Hematopoietic multipotent progenitor cell treated with erythropoietin and hydrocortisone succinate and interleukin-3 and kit ligand, for 4 days (in vitro differentiated cells): ENCODE measurements at places on chromosomes 16 and 17.

DNA sequence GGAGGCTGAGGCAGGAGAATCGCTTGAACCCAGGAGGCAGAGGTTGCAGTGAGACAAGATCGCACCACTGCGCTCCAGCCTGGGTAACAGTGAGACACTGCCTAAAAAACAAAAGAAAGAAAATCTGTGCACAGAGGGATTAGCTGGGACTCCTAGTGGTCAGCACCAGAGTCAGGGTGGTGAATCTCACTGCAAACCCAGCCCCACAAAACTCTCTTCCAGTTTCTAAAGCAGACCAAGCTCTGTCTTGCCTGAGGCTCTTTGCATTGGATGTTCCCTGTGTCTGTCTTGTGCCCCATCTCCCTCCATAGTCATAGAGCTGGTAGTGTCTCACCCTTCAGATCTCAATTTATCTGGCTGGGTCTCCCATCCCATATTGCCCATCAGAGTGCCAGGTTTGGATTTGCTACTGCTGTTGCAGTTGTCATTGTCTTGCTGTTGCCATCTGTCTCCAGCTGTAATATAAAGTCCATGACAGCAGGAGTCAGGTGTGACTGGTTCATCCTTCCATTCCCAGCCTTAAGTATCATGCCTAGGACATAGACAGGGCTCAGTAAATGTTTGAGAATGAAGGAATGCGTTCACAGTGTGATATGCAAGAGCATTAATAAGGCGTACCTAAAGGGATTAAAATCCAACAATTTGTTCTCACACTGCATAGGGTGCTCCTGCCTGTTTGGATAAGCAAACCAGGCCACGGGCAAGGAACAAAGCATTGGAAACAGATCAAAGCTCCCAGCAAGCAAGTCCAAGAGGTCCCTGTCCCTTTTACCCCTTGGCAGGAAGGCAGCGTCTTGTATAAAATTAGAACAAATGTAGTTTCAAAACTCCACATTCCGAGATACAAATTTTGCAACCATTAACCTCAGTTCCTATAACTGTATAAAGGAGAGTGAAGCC, 614.6 kb upstream of the CDH5 start:
- DNase-seq = no peak

DNA sequence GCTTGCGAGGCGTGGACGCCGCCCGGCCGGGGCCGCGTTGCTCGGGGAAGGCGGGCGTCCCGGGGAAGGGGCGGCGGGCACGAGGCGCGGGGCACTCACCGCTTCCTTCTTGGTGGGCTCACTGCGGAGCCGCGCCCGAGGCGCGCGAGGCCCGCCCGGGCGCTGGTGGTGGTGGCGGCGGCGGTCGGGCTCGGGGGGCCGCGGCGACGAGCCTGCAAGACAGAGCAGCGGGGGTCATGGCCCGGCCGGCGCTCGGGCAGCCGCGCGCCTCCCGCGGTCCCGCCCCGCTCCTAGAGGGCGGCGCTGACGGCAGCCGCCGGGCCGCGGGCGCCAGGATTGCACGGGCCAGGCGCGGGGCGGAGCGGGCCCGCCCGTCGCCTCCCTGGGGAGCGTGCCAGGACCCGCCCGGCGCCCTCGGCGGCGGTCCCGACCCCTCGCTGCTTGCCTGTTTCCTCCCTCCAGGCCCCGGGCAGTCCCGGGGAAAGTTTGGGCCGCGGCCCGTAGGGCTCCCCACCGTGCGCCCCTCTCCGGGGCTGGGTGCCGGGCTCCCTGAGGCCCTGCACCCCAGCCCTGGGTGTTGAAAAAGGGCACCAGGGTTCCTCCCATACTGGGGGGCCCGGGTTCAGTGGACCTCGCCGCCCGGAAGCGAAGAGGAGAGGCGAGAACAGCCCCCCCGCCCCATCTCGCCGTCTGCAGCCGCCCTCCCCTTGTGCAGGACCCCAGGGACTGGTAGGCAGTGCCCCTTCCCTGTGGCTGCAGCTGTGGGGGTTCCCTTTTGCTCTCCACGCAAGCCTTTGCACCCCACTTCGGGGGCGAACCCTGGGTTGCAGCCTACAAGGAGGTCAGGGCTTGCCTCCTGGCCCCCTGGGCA, at the start of gene C16orf74:
Gene C16orf74 (minus strand): TSS at position 270 of the 871 bp plus-strand sequence. CDS start 15,879 bp downstream, outside the sequence.
- peak; percentile 69 for DNase-seq

- no peak for DNase-seq
Measured at GRCh38 chr17:56867948-56868376, 34.0 kb downstream of the DGKE start.

DNA sequence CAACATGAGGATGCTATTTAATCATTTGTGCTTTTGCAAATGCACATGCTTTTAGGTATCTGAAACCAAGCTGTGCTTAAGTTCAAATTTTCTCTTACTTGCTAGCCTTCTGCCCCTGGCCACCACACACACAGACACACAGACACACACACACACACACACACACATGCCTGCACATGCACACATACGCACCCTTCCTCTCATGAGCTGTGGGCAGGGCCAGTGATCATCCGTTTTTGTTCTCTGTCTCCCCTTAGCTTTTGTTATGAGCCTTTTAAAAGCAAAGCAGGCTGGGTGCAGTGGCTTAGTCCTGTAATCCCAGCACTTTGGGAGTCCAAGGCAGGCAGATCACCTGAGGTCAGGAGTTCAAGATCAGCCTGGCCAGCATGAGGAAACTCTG, 34.2 kb downstream of the CD300LF start:
- DNase-seq = no peak

DNA sequence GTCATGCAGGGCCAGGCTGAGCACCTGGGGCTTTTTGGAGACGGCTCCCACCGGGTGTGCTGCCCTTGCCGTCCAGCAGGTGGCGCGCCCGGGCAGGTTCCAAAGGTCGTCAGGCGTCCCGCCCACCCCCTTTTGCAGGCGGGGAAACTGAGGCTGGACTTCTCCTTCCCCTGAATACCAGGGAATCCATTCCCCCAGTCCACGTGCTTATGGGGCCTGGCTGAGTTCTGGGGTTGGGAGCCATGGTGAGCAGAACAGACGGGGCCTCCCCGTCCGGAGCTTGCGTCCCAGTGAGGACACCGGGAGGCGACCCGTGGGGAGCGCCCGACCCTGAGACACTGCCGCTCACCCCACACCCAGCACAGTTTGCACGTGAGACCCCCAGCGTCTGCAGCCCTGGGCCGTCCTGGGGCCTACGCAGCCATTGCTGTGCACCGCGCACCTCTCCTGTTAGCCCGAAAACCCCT, 51.8 kb upstream of the JPH3 start:
- peak; percentile 47 for DNase-seq

DNA sequence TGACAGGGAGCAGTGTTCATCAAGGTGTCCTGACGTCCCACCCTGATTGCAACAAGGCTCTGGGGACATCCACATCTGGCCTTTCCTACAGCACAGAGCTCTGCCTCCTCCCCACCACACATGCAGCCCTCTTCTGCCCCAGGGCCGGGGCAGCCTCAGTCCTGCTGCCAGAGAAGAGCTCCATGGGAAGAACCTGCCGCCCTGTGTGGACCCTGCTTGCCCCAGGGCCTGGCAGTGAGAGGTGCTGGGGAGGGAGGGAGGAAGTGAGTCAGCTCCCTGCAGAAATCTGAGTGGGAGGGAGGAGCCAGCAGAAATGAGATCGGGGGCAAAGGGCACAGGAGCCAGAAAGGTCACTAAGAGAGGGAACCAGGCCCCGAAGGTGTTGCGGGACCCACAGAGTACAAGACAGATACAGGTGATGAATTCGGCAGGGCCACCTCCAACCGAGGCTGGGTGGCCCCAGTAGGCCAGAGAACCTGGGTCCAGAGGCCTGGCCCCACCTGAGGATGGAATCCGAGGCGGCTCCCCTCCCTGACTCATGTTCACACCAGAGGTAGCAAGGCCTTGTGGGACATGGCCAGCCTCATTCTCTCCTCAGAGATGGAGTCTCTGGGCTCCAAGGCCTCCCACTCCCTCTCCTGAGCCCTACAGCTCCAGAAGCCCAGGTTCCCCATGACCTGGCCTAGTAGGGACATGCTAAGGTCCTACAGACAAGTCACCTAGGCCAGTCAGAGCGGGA, 24.8 kb downstream of the MYO18A start:
- DNase-seq = peak; percentile 61

- no peak for DNase-seq
Measured at GRCh38 chr17:35519439-35519838, 18.0 kb downstream of the SLFN12L start.

DNA sequence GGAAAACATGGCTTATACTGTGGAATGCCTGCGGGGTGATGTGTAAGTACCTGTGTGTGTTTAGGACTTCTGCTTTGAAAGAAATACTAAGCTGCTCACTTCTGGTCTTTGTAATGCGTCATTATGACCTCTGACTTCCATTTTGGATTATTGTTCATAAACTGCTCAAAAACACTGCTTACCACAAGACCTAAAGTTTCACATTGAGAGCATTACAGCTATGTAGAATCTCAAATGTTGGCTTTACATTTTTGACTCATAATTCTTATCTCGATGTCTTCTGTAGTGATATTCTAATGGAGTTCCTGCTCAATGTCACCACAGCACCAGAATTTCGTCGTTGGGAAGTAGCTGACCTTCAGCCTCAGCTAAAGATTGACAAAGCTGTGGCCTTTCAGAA, 9.3 kb downstream of the UQCRC2 start:
- DNase-seq = no peak

GRCh38 chr17:31391496-31391949, at the start of gene RAB11FIP4:
TSS of gene RAB11FIP4 (plus strand) at chr17:31391675. CDS start at chr17:31391853, 178 bp downstream.
- peak; percentile 45 for DNase-seq

DNA sequence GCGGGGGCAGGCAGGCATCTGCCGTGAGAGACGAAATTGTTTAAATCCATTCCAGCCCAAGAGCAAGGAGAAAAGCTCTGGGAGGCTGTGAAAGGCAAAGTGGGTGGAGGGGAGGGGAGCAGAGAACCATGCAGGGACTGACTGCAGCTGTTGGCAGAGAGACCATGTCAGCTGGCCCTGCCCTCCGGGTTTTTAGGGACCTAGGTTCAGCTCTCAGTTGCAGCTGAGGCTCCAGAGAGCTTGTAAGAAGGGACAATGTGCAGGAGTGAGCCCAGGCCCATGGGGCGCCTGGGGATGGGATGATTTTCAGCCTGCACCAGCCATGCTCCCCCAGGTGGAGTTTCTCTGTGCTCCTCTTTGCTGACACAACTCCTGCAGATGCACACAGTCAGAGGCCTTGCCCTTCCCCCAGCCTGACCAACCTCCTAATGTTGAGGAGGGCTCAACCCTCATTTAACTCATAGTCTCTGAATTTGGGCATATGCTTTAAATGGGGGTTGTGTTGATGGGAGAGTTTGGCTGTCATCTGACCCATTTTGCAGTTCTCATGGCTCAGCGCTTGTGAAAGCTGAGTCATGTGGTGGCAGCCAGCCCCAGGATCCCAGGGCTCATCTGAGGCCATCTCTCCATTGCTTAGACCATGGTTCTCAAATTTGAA, 70.9 kb downstream of the PLXDC1 start:
- no peak for DNase-seq

- no peak for DNase-seq
Measured at GRCh38 chr17:75490953-75491649, 24.2 kb downstream of the CASKIN2 start.

- no peak for DNase-seq
Measured at GRCh38 chr17:82776454-82776853, 24.6 kb downstream of the TBCD start.

DNA sequence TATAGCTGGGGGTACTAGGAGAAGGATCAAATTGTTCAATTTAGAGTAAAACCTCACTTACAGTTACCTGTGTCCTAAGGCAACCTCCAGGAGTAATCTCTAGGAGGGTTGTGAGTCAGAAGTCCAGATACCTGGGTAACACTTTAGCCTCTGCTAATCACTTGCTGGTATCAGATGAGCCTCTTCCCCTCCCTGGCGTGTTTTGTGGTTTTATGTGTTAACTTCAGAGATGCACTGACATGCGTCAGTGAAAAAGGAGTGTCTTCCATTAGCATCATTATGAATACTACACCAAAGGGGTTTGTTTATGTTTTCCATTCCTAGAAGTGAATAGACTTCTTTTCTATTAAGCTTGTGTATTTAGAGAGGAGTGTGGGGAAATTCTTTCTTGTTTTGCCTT, 208.2 kb downstream of the FTO start:
- DNase-seq = peak; percentile 44

GRCh38 chr16:87493608-87494280, 920 bp upstream of the ZCCHC14 start:
- no peak for DNase-seq

DNA sequence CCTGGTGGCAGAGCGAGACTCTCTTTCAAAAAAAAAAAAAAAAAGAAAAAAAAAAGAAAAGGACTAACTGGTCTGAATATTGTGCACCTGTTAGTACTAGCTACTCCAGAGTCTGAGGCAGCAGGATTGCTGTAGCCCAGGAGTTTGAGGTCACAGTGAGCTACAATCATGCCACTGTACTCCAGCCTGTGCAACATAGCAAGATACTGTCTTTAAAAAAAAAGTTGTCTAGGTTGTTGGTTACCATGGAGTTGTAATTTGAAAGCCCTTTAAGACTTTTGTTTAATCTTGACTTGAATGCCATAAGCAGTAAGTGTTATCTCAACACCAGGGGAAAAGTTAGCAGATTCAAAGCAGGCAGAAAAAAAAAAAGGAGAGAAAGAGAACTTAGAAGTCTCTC, 10.9 kb upstream of the C16orf54 start:
- DNase-seq = peak; percentile 70

GRCh38 chr17:48555258-48556228, 10.6 kb upstream of the HOXB2 start:
- DNase-seq = peak; percentile 74

GRCh38 chr17:62629556-62630364, 2.3 kb downstream of the MRC2 start:
- DNase-seq = no peak

GRCh38 chr17:18997650-18998196, 6.8 kb downstream of the FAM83G start:
- peak; percentile 40 for DNase-seq

DNA sequence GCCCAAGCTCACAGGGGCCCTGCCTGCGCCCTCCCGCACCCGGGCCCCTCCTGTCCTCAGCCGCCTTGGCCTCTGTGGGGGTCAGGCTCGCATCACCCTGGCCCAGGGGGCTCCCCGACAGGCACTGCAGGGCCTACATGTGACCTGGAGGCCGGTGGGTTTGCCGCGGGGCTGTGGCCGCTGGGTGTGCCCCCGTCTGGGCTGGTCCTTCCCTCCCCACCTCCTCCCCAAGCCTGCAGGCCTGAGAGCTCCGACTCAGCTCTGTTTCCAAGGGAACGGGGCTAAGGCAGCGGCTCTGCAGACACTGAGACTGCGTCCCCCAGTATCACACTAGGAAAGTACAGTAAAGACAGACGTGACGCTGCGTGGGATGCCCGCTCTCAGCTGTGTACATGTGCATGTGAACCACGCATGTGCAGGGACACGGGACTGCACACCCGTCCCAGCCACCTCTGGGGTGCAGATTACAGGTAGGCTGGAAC, 16.5 kb upstream of the WDR45B start:
- DNase-seq = no peak

- DNase-seq = peak; percentile 80
Measured at GRCh38 chr17:6574687-6575595, 18.6 kb upstream of the PITPNM3 start.

- DNase-seq = no peak
Measured at GRCh38 chr17:78714534-78714933, 67.5 kb downstream of the CYTH1 start.

- DNase-seq = peak; percentile 83
Measured at GRCh38 chr17:47288531-47289116, 35.0 kb downstream of the ITGB3 start.
